Keratinocyte (primary cell): ENCODE measurements at places on chromosomes 4 and X. TPM values are rescaled to one million over a fixed set of nuclear protein-coding genes. Genes with fewer than 3 reads are reported as not detected.

DNA sequence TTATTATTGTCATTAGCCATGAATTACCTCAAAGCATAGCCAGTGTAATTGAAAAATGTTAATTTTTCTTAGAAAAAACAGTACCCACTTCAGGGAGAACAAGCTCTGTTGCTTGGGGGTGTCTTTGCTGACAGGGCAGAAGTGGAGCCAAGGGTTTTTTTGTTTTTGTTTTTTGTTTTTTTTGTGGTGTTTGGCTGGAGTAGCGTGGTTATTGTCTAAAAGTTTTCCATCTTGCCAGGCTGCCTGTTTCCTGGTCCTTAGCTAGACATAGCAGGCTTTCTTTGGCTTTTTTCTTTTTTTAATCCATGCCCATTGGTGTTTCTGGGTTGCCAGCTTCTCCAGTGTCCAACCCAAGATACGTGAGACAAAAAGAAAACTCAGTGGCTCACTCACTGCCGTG lies 61.5 kb downstream of the CASP3 start:
- peaks cover 4% of the 10 kb centered on the region for H3K27me3 ChIP-seq
- no peak for DNase-seq
- no peaks in the 10 kb centered on the region for H3K4me1 ChIP-seq
- H3K4me3 ChIP-seq, result no peak overlapping the region

The TCEAL6 gene
- polyA plus RNA-seq, result not detected in 3 replicates

- H3K27ac ChIP-seq, result no peak overlapping the region
- H3K36me3 ChIP-seq, result no peaks in the 10 kb centered on the region
- H3K4me3 ChIP-seq, result no peak overlapping the region
- H3K4me1 ChIP-seq, result no peaks in the 10 kb centered on the region
- no peaks in the 10 kb centered on the region for H3K27me3 ChIP-seq
- DNase-seq, result no peak
These were observed 36.0 kb downstream of the PTTG2 start for GRCh38 chr4:37995981-37996775.

DNA sequence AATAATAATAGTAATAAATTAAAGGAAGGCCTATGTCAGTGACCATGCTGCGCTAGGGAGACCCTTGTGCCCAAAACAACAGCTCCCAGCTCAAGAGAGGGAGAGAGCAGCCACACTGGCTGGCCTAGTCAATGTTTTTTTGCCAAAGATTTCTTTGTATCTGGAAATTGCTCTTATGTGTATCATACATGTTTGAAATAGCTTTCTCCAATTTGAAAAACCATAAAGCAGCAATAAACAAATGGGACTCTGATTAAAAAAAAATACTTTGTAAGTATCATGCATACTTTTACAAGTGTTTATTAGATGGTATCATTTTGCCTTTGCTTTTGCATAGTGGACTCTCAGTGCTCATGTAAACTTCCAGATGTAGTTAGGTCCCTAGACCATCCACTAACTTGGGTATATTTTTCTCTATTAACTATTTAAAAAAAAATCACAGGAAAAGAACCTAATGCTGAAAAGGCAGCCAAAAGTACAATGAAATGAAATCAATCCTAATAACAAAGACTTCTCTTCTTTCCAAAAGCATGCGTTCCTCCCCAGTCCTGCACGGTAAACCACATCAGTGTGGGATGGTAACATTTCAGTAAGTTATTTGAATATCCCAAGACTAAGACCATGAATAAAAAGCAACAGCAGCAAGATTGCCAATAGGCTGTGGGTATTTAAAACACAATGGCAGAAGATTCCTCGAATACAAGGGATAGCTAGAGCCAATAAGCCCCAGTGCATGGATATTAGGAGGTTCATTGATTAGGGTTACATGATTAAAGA lies 117.6 kb downstream of the PALLD start:
- H3K4me3 ChIP-seq, result no peak overlapping the region
- no peaks in the 10 kb centered on the region for H3K27me3 ChIP-seq
- H3K36me3 ChIP-seq, result no peaks in the 10 kb centered on the region
- no peak for DNase-seq
- H3K27ac ChIP-seq, result no peak overlapping the region
- H3K4me1 ChIP-seq, result peaks cover 16% of the 10 kb centered on the region

GRCh38 chr4:42271096-42271495 lies 118.6 kb upstream of the BEND4 start:
- no peak overlapping the region for H3K27ac ChIP-seq
- H3K27me3 ChIP-seq, result no peaks in the 10 kb centered on the region
- no peaks in the 10 kb centered on the region for H3K36me3 ChIP-seq
- no peak overlapping the region for H3K4me3 ChIP-seq

GRCh38 chrX:57901466-57901865 lies 8.8 kb downstream of the ZXDA start:
- H3K36me3 ChIP-seq, result no peaks in the 10 kb centered on the region
- H3K27me3 ChIP-seq, result no peaks in the 10 kb centered on the region
- H3K4me3 ChIP-seq, result no peak overlapping the region

DNA sequence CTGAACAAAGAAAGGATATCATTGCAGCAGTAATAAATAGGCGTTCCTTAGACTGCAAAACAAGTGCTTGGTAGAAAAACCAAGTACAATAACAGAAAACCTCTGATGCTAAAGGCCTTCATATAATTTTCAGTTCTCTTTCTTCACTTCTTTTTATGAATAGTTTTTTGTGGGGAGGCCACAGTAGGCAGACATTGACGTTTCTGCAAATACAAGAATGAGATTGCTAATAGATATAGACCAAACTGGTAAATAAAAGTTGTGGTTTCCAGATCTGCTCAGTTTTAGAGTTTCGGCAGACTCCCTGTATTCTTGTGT lies 57.0 kb upstream of the RAP1GDS1 start:
- no peak for DNase-seq
- H3K27ac ChIP-seq, result no peak overlapping the region
- no peaks in the 10 kb centered on the region for H3K27me3 ChIP-seq
- no peaks in the 10 kb centered on the region for H3K36me3 ChIP-seq
- H3K4me1 ChIP-seq, result no peaks in the 10 kb centered on the region
- H3K4me3 ChIP-seq, result no peak overlapping the region

DNA sequence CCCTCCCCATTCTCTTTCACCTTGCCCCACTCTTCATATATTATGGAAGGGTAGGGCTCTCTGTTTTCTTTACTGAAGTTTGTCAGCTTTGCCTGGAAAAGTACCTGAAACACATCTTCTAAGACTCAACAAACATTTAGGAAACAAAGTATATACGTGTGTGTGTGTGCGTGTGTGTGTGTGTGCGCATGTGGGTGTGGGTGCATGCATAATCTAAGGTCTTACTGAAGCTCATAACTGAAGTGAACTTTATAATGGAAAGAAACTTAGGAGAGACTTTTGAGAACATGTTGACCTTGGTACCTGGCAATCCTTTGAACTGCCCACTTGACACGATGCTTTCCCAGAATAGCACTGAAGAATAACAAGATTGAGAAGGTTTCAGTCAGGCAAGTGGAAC lies 986.3 kb upstream of the GRID2 start:
- H3K27me3 ChIP-seq, result no peaks in the 10 kb centered on the region
- no peak overlapping the region for H3K27ac ChIP-seq
- H3K4me1 ChIP-seq, result no peaks in the 10 kb centered on the region
- DNase-seq, result no peak
